NCI-H1436 treated with DMSO at 0.1 percent for 48 hours (cell line): ENCODE measurements at places on chromosomes 16 and 17.

GRCh38 chr16:50081428-50082018 is 15.8 kb downstream of the HEATR3 start:
- DNase-seq, result no peak

DNA sequence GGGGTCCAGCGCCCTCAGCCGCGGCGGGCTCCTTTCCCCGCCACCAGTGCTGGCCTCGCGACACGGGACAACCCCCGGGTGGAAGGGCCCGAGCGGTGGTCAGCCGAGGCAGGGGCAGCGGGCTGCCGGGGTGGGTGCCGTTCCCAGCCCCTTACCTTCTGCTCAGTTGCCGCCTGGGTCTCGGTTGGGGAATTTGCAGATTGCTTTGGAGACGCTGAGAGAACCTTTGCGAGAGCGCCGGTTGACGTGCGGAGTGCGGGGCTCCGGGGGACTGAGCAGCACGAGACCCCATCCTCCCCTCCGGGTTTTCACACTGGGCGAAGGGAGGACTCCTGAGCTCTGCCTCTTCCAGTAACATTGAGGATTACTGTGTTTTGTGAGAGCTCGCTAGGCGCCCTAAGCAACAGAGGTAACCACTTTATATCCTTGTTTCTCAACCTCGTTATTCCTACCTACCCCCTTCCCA is 381 bp downstream of the CTNS start:
- no peak for DNase-seq

GRCh38 chr16:66717112-66717675 is 20.7 kb upstream of the CMTM4 start:
- DNase-seq, result no peak

DNA sequence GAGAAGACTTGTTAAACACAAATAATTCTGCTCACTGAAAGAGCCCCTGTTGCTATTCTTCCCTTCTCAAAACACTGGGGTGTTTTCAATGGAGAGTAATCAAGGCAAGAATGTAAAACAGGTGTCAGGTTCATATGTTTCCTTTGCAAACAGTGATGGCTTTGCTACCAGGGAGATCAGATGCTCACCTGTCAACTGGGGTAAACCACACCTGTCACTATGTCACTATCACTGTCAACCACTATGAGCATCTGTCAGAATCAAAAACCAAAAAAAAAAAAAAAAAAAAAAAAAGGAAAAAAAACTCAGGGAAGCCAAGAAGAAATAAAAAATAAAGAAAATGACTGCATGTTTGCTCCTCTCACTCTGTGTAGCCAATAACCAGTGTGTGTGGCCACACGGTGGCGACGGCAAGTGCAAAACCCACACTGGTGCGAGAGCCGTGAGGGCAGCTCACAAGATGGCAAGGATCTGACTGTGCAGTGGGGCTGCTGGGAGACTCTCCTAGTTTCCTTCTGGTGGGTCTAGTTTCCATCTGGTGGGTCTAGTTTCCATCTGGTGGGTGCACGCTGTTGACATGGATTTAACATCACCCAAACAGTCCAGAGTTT is 22.7 kb downstream of the USP22 start:
- no peak for DNase-seq

DNA sequence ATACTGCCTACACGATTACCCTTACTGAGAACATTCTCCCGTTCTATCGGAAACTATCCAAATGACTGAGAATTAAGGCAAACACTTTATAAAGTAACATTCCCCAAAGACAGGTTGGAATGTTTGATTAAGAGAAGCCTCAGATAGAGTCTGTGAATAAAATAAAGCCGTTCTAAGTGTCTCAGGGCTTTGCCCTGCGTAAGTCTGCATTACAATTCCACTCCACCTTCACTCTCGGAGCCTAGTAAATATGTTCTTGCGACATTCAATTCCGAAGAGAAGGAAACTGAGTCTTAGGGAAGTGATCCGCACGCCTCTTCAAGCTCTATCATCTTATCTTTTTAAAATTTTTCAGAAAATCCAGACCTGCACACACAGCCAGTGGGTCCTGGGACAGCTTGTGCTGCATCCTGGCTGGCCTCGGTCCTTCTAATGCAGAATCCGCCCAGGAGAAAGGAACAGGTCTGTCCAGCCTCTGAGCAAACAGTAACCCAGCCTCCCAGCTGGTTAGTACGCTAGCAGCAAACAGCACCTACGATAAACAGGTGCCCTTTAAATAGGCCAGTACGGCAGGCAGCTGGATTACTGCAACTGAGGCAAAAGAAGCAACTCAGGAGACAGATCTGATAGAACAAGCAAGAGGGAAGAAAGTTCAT is 254.1 kb upstream of the IRX3 start:
- DNase-seq, result no peak

DNA sequence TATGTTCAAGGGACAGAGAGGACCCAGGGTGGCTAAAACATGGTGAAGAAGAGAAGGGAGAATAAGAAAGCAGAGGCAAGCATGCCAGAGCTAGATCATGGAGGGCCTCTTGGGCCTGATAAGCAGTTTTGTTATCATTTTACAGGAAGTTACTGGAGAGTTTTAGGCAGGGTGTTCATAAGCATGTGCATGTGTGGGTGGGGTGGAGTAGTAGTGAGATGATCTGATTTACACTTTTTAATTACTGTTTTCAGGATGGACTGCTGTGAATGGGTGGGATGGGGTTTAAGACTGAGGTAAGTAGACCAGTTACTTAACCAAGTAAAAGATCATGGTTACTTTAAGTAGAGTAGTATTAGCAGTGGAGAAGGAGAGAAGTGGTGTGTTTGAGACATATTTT is 173.6 kb downstream of the PHKB start:
- DNase-seq, result no peak

DNA sequence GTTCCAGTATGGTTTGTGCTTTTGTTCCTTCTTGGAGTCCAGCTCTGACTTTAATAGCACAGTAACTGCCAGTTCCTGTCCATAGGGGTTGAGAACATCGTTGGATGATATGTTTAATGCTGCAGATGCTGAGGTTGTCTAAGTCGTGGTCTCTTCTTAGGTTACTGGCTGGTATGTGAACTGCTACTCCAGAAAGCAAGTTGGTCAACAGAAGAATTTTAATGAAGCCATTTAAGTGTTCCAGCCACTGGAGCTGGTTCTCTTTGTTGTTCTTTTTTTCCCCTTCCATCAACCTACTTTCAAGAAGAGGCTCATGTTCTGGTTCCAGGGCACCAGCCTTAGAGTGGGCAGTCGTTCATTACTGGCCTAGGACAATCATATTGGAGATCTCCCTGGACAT is 140.3 kb upstream of the TBX2 start:
- DNase-seq, result no peak

DNA sequence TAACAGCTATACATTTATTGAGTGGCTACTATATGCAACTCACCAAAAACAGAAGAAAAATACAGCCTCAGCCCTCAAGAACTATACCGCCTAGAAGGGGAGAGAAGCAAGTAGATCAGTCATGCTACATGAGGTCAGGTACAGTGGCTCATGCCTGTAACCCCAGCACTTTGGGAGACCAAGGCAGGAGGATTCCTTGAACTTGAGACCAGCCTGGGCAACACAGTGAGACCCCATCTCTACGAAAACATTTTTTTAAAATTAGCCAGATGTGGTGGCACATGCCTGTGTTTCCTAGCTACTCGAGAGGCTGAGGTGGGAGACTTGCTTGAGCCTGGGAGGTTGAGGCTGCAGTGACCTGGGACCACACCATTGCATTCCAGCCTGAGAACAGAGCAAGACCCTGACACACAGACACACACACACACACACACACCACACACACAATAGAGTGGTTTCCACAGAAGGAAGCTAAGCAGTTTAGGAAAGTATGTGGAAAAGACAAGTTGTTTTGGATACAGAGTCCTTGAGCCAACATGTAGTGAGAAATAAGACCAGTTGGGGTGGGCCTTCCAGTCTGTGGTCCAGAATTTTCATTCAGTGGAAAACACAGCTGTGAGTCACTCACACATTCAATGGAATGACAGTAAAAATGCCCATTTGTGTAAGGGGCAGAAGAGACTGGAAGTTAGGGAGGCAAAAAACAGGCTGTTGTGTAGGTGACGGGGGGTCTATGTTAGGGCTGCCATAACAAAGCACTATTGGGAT is 10.7 kb upstream of the SNTB2 start:
- DNase-seq, result no peak

DNA sequence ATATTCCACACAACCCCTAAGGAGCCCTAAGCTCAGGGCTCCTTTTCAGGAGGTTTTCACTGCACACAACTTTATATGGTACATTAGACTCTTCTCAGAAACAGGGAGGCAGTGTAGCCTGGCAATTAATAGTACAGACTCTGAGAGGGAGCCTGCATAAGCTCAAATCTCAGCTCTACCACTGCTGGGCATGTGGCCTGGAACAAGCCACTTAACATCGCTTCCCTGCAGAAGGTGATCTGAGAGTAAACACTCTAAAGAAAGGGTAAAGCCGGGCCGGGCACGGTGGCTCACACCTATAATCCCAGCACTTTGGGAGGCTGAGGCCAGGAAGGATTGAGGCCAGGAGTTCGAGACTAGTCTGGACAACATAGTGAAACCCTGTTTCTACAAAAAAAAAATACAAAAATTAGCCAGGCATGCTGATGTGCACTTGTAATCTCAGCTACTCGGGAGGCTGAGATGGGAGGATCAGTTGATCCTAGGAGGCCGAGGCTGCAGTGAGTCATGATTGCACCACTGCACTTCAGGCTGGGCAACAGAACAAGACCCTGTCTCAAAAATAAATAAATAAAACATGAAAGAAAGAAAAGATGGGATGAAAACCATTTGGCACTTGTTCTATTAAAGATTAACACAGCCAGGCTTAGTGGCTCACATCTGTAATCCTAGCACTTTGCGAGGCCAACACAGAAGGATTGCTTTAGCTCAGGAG is 70.7 kb upstream of the DNAJA2 start:
- no peak for DNase-seq

DNA sequence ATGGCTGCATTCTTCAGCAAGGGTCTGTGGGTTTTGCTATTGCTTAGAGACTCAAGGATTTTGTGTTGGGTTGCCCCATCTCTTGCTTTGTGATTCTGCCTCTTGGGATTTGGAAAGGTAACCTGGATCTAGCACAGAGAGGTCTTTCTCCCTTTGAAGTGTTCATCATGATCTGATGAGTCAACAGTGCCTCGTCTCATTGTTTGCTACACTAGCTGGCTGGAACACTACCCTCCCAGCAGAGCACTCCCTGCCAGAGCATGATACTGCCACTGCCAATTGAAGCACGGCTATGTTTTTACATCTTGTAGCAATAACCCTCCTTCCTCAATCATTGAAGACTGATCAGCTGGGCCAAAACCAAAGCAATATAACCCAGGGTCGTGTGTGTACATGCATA is 361.0 kb downstream of the CDH13 start:
- DNase-seq, result no peak

DNA sequence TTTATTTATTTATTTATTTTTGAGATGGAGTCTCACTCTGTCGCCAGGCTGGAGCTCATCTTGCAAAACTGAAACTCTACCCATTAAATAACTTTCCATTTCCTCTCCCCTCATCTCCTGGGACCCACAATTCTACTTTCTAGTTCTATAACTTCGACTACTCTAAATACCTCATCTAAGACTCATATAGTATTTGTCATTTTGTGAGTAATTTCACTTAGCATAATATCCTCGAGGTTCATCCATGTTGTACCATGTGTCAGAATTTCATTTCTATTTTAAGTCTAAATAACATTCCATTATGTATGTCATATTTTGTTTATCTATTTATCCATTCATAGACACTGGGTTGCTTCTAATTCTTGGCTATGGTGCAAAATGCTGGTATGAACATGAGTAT is 5.1 kb upstream of the NT5M start:
- no peak for DNase-seq

DNA sequence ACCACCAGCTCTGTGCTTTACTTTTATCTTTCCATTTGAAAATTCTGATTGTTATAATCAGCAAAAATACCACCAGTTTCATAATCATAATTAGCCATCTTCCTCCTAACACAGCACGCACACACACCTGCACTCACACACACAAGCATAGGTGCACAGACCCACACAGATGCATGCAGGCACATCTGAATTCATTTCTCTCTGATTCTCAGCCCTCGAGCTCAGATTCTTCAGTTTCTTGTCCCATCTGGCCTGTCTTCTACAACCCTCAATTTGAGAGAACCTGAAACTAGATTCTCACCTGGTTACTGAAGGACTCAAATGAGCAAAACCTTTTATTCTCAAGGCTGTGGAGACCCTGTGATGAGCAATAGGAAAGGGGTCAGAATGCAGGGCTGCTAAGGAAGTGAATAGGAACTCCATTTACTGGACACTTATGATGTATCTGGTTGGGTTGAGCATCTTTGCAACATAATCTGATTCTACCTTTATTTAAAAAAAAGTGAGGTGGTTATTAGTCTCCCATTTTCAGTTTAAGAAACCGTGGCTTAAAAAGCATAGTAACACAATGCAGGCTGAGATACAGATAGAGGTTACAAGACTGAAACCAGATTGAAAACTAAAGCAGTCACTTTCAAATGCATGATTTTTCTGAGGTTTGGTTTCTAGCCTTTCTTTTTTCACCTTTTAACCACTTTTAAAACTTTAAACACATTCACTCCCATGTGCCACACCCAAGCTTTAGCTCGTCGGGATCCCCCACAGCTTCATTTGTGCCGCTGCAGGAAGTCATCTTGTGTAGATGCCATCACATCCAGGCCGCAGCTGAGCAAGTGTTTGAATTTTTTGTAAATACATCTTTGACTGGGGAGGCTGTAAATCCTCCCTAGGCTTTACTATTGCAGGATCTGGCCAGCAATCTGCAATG is 9.4 kb downstream of the KRT33A start:
- DNase-seq, result no peak

GRCh38 chr16:77373726-77374125 is 61.1 kb downstream of the ADAMTS18 start:
- DNase-seq, result no peak

- no peak for DNase-seq
Measured at GRCh38 chr17:58331815-58332777, 3.5 kb upstream of the TSPOAP1 start.

DNA sequence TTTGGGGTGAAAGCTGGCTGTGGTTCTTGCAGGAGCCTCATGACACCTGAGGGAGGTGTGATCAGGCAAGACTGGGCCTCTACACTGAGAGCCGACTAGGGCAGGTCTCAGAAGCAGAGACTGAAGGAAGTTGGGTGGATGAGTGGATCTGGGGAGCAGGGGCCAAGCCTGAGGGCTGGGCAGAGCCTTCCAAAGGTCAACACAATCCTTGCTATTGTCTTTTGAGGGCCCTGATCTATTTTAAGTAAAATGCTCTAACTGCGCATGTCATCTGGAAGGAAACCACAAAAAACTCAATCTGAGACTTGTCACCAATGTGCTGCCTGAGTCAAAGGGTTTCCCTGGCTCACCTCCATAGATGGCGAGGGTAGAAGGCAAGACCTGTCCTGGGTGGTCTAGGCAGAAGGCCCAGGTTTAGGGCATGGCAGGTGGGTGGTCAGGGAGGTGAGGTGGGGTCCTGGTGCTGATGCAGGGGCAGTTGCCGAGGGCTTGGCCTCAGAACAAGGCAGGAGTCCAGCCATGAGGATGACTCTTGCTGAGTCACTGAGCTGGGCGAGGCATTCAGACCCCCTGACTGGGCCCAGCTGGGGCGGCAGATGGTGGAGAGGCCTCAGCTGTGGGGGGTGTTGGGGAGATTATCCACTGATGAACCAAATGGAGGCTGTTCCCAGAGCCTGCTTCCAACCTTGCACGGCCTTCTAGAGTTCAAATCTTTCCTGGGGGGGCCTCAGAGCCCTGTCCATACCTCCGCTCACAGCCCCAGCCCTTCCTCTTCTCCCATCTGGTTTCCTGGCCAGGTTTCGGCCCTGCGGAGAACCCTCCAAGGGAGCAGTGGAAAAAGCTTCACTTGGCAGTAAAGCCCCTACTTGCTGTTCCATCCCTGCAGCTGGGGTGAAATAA is 5.1 kb downstream of the MVP start:
- DNase-seq, result no peak
